ENCODE measurements at places on chromosomes 6 and 20.

GRCh38 chr20:32966881-32967781 is 37.1 kb downstream of the SUN5 start:
- peak; percentile 16 for DNase-seq

DNA sequence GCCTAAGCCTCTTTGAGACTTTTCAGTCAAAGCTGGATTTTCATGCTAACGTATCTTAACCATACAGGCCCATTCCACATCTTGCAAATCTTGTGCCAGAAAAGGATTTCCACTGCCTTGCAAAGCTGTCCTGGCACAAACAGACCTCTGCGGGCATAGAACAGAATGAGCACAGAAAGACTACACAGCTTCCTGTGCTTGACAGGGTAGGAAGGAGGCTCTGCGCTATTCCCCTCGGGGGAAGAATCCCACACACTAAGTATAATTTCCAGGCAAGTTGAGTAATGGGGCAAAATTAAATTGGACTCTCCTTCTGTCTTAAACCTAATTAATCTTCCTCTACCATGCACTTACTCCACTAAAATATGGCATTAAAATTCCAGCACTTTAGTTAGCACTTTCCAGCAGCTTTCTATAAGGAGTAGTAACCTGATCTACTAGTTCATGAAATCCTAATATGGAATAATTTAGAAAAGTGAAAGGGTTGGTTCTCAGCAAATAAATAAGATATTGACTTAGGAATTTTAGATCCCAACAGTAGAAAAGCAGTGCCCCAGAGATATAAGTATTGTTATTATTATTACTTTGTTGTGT is 532.1 kb upstream of the JAG1 start:
- no peak for DNase-seq

DNA sequence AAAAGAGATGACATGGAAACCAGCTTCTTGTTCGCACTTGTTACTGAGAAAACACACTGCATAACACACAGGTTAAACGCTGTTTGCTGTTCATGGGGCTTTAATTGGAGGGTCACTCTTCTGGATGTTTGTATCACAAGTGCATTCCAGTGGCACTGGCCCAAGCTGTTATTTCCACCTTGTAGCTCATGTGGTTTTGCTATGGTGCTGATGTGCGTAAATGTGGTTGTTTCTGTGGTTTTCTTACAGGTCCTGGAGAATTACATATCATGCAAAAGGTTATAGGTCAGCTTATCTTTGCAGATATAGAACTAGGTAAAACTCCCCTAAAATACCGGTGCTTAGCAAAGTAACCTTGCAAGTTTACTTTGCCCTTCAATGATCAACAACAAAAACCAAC is 89.3 kb upstream of the AHI1 start:
- no peak for DNase-seq

DNA sequence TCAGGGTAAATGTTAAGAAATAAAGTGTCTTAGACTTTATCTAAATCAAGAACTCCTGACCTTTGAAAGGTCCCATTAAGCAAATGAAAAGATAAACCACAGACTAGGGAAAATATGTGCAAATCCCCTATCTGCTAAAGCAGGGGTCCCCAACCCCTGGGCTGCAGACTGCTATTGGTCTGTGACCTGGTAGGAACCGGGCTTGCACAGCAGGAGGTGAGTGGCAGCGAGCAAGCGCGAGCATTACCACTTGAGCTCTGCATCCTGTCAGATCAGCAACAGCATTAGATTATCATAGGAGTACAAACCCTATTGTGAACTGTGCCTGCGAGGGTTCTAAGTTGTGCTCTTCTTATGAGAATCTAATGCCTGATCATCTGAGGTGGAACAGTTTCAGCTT is 42.4 kb downstream of the LCA5 start:
- DNase-seq = no peak

GRCh38 chr20:8790442-8791074 is 278.3 kb upstream of the PLCB4 start:
- no peak for DNase-seq
